RPMI7951 (cell line): ENCODE measurements at places on chromosomes 13 and 19. TPM values are rescaled to one million over a fixed set of nuclear protein-coding genes. Genes with fewer than 3 reads are reported as not detected.

DNA sequence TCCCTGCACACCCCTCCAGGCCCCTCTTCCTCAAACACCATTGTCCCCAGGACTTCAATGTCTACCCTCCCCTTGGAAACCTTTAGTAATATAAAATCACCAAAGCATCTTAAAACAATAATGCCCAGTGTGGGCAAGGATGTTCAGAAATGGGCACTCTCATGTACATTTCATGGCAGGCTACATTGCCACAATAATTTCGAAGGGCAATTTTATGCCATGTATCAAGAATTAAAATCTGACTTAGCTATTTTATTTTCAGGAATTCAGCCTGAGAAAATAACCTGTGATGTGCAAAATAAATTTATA, 35.8 kb upstream of the IGSF23 start:
- DNase-seq: no peak

GRCh38 chr19:45901912-45902650, at the start of gene MYPOP:
Gene MYPOP (minus strand): TSS chr19:45902613. CDS start chr19:45901773, 840 bp downstream.
- no peak for DNase-seq

- DNase-seq: no peak
Measured at GRCh38 chr13:56697011-56697410, 443.7 kb upstream of the PRR20A start.

GRCh38 chr13:45763419-45763818, 61.3 kb downstream of the CBY2 start:
- no peak for DNase-seq

GRCh38 chr13:79404361-79404760, 1.7 kb downstream of the RBM26 start:
- DNase-seq: no peak

DNA sequence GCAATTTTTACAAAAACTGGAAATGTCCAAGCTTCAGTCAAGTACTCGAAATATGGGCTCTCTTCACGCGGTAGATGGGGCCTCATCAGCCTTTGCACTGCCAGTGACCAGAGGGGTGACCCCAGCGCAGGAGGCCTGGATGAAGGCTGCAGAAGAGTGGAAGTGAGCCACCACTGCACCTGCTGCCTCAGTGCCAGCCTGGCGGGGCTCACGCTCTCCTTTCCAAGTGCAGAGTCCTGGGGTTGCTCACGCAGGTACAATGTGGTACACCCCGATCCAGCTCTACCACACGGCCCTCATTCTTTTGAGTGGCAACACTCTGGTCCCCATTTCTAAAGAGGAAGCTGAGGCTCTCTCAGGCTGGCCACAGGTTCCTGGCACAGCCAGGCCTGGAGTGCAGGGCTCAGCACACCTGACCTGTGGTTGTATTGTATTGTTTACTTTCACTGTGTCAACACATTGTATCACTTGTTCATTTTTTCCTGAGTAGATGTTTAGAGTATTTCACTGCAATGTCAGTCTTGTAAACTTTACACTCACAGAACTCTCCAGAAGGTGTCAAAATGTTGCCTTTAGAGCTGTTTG, 97.3 kb upstream of the SOX1 start:
- no peak for DNase-seq

CGB5 gene
- not detected in 2 replicates for total RNA-seq

NLRP7 gene
- total RNA-seq: not detected in 2 replicates

- DNase-seq: no peak
Measured at GRCh38 chr13:99374994-99375737, 68.0 kb upstream of the GPR183 start.

- peak; percentile 59 for DNase-seq
Measured at GRCh38 chr19:53772943-53773342, 51.2 kb downstream of the NLRP12 start.

GRCh38 chr19:33646306-33646705, 24.6 kb downstream of the CHST8 start:
- DNase-seq: no peak
